ENCODE measurements at places on chromosomes 1 and 21.
A peak's percentile ranks its signal among the peaks of the same experiment; 100 is the strongest.

DNA sequence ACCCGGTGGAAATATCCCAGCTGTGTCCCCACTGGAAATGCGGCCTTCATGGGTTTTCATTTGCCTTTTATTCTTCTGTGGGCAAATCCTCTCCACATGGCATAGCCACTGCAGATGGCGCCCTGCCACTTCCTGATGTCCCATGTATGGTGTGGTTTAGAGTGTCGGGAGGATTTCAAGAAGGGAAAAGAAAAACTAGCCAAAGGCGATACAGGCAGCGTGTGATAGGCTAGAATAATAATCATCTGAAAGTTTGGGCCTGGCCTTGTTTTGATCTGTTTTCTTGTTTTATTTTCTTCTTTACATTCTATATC, 123.6 kb downstream of the PEX14 start:
- no peaks in the 10 kb centered on the region for H3K27me3 ChIP-seq
- H3K4me1 ChIP-seq: no peaks in the 10 kb centered on the region
- H3K4me3 ChIP-seq: no peak overlapping the region
- no peak for DNase-seq
- no peak overlapping the region for H3K27ac ChIP-seq

DNA sequence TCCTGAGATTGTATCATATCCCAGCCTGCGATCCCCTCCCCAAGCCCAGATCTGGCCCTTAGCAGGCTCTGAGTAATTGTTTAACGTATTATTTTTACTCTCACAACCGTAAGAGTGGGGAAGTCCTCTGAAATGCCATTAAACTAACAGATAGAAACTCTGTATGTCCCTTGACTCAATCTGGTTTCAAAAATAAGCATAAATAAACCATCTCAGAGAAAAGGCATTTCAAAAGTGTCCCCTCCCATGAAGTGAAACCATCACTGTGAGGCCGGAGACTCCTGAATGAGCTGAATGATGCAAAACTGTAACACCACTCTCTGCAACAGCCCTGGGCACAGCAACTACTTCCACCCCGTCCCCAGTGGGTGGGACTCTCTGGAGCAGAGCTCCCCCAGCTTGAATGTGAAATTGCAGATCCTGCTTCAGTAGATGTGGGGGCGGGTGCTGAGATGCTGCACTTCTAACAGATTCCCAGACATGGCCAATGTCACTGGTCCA, 104.1 kb downstream of the SYF2 start:
- no peak overlapping the region for H3K4me3 ChIP-seq
- H3K27ac ChIP-seq: no peak overlapping the region
- H3K27me3 ChIP-seq: no peaks in the 10 kb centered on the region
- H3K36me3 ChIP-seq: no peaks in the 10 kb centered on the region
- DNase-seq: peak; percentile 55
- H3K4me1 ChIP-seq: no peaks in the 10 kb centered on the region

DNA sequence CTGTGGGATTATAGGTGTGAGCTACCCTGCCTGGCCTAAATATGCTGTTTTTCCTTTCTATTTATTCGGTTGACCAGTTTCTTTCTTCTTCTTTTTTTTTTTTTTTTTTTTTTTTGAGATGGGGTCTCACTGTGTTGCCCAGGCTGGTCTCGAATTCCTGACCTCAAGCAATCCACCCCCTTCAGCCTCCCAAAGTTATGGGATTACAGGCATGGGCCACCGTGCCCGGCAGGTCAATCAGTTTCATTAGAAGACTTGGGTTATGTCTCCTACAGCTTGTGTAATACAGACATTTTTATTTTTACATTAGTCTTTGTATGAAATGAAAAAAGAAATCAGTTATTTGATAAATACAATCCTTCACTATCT, 61.1 kb downstream of the UCK2 start:
- no peak overlapping the region for H3K4me3 ChIP-seq
- H3K36me3 ChIP-seq: peaks cover 19% of the 10 kb centered on the region
- no peaks in the 10 kb centered on the region for H3K4me1 ChIP-seq
- DNase-seq: no peak

- H3K4me3 ChIP-seq: no peak overlapping the region
- H3K27ac ChIP-seq: no peak overlapping the region
- H3K27me3 ChIP-seq: no peaks in the 10 kb centered on the region
- H3K36me3 ChIP-seq: peaks cover 65% of the 10 kb centered on the region
- H3K4me1 ChIP-seq: no peaks in the 10 kb centered on the region
Measured at GRCh38 chr1:212355230-212355969, 59.3 kb downstream of the PACC1 start.

DNA sequence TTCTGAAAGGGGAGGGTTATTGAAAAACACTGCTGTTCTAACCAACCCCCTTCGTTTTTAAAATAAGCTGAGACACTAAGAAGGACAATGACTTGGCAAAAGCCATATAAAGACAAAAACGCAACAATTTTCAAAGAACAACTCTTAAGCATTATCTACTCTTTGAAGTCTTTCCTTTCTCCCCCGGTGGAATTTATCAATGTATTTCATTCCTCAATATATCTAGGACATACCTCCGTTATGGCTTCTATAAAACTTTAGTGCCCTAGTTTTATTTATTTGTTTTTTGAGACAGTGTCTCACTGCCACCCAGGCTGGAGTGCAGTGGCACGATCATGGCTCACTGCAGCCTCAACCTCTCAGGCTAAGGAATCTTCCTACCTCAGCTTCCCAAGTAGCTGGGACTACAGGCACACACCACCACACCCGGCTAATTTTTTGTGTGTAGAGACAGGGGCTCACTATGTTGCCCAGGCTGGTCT, 3.2 kb downstream of the NRDC start:
- H3K4me1 ChIP-seq: no peaks in the 10 kb centered on the region
- H3K36me3 ChIP-seq: no peaks in the 10 kb centered on the region
- no peak for DNase-seq
- no peak overlapping the region for H3K4me3 ChIP-seq
- no peaks in the 10 kb centered on the region for H3K27me3 ChIP-seq

DNA sequence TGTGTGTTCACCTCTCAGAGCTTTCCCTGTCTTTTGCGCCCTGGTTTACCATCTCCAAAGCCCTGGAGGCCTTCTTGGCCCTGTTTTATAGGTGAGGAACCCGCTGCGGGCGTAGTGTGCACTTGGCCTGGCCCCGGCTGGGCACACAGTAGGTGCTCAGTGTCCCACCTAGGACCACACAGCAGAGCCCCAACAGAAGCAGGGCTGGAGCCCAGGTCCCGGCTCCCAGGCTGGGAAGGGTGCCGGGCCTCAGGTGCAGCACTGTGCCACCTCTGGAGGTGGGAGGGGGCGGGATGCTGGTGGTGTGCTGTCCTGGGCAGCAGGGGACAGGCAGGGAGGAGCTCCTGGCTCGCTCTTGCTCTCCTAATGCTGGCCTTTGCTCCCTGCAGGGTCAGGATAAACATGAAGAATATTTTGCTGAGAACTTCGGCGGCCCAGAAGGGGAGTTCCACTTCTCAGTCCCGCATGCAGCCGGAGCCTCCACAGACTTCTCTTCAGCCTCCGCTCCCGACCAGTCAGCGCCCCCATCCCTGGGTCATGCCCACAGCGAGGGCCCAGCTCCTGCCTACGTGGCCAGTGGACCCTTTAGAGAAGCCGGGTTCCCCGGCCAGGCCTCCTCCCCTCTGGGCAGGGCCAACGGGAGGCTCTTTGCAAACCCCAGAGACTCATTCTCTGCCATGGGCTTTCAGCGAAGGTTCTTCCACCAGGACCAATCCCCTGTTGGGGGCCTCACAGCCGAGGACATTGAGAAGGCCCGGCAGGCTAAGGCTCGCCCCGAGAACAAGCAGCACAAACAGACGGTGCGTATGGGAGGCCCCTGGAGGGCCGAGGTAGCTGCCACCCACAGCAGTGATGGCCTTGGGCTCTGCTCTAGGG, 24.8 kb downstream of the COQ8A start:
- H3K27ac ChIP-seq: no peak overlapping the region
- H3K36me3 ChIP-seq: peaks cover 66% of the 10 kb centered on the region
- H3K4me3 ChIP-seq: no peak overlapping the region
- no peaks in the 10 kb centered on the region for H3K27me3 ChIP-seq
- no peak for DNase-seq

Measured in tibial artery (tissue), 4 donors.